Panc1 (cell line): ENCODE measurements at places on chromosomes 11 and 22.

DNA sequence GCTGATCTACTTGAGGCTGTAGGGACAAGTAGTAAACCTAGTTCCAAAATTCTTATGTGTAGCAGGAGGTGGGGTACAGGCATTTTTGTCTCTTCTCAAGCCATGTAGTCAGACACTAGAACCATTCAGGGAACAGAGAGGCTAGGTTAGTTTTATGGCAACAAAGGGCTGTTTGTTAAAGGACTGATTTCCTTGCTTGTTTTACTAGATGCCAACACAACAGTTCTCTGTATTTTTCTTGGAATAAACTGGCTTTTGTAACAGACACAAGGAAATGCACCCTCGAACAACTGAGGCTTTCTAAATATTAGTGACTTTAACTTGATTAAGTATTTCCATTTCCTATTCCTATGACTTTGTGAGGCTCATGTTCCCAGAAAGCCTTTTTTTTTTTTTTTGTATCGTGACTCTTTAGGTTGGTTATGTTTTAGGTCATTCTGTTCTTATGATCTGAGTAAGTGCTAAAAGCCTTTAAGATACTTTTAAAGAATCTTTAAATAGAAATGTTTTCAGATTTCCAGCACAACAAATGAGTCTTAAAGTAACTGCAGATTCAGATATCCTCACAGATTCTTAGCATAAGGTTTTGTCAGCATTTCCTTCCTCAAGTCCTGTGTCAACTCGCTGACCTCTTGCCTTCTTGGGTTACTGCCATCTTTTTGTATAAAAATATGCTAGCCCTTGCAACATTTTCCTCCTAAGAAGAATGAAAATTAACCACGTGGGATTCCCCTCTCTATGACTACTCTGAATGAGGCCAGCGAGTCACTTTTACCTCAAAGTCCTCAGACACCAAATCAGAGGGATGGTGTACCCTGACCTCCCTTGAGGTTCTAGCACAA, 92.5 kb downstream of the CCDC83 start:
- DNase-seq, result peak; percentile 28

DNA sequence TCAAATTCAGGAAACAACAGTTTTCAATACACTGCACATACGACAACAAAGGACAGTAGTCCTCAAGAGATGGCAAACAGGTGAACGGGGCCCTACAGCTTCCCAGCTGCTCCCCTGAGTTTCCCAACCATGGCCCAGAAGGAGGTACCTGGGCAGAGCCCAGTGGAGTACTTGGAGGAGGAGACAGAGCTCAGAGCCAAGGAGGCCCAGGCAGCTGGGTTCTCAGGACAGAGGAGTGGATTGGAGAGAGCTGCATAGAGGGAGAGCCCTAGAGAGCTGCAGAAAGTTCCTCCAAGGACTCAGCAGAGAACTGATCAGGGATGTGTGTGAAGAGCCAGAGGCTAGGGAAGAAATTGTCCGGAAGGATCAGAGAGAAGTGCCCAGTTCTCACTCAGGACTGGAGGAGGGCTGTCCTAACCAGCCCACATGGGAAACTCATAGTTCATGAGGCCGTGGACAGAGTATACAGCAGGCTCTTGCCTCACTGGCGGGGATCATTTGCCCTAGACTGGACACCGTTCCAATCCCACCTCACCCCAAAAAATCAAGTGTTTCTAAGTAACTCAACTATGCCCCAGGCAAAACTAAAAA, 7.6 kb upstream of the ASCL2 start:
- no peak for DNase-seq

- no peak for DNase-seq
These were observed 1.3 kb upstream of the UCP2 start for GRCh38 chr11:73983741-73984538.

GRCh38 chr11:12811861-12812260, 137.6 kb downstream of the TEAD1 start:
- no peak for DNase-seq

DNA sequence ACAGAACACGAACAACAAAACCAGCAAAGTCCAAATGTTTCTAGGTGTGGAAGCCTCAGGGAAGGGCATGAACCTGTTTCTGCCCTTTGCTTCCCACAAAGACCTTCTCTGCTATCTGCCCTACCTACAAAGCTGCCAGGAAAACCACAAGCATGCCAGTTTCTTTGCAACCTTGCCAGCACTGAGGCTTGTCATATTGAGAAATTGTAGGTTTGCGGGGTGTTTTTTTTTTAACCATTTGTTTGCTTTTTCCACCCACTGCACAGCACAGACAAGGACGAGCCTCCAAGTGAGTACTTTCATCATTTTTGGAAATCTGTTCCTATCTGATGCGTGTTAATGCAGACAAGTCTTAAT, 12.8 kb downstream of the PARVG start:
- DNase-seq, result no peak

DNA sequence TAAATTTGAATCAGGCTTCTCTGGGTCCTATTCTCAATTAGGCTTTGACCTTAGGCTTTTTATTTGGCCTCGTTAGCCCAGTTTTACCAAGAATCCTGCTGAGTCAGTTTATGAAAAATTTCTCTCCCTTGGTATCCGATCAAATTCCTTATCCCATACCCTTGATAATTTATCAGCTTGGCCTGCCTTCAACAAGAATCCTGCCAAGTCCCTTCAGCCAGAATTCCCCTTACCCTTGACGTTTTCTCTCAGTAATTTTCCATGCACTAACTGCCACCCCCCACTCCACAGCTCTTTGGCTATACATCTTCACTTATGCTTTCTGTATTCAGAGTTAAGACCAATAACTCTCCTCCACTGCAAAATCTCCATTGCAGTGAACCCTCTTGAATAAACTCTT, 811.0 kb upstream of the CCDC90B start:
- DNase-seq, result no peak

- DNase-seq, result no peak
These were observed 11.8 kb upstream of the MAPK11 start for GRCh38 chr22:50281957-50282356.

- DNase-seq, result no peak
These were observed 10.4 kb downstream of the ATXN10 start for GRCh38 chr22:45682064-45682463.

GRCh38 chr22:46914916-46915894, 152.8 kb downstream of the TBC1D22A start:
- DNase-seq, result no peak

GRCh38 chr11:123588117-123588863, 66.1 kb downstream of the SCN3B start:
- DNase-seq, result no peak

GRCh38 chr11:2175659-2176058, 4.0 kb upstream of the TH start:
- no peak for DNase-seq

DNA sequence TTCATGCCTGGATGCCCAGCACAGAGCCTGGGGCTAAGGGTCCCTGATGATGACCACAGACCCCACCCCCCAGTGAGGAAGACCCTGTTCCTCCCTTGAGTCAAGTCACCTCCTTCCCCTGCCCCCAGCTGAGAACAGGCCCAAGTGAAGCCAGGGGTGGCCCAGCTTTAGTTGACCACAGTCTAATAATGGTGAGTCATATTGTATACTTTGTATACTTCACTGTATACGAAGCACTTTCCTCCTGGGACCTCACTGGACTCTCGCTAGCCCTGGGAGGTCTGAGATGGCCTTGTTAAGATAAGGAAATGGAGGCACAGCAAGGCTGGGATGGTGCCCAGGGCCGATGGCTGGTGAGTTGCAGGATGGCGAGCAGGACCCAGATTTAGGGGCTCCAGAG, 3.7 kb upstream of the FLRT1 start:
- no peak for DNase-seq

DNA sequence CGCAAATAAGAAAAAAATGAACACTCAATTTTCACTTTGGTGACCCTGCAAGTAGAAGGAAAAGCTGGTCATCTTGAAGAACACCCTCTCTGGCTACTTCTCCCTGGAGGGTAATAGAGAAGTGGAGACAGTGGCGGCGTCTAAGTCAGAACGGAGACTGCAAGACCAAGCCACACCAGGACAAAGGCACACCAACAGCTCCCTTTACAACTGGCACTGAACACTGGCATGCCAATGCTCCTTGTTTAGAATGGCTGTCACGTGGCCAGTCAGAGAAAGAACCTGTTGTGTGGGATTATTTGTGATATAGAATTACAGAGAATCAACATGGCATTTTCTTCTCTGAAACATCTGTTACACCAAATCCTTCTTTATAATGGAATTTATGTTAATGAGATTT, 61.3 kb upstream of the YPEL1 start:
- no peak for DNase-seq

GRCh38 chr22:49969751-49970527, 9.4 kb downstream of the PIM3 start:
- no peak for DNase-seq

DNA sequence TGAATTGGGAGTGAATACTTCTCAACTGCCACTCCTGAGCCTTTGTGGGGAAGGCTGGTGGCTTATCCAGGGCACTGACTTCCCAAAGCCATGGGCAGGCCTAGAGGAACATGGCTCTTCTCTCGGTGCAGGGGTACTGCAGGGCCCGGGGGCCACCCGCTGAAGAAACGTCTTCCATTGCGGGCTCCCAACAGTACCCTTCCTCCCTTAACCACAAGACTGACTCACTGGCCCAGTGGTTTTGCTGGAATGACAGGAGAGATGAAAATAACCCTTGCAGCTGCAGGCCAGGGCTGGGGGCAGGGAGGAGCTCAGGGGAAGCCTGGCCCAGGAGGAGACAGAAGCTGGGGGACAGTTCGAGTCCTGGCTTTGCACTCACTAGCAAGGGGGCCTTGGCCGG, 13.5 kb downstream of the TXN2 start:
- no peak for DNase-seq

DNA sequence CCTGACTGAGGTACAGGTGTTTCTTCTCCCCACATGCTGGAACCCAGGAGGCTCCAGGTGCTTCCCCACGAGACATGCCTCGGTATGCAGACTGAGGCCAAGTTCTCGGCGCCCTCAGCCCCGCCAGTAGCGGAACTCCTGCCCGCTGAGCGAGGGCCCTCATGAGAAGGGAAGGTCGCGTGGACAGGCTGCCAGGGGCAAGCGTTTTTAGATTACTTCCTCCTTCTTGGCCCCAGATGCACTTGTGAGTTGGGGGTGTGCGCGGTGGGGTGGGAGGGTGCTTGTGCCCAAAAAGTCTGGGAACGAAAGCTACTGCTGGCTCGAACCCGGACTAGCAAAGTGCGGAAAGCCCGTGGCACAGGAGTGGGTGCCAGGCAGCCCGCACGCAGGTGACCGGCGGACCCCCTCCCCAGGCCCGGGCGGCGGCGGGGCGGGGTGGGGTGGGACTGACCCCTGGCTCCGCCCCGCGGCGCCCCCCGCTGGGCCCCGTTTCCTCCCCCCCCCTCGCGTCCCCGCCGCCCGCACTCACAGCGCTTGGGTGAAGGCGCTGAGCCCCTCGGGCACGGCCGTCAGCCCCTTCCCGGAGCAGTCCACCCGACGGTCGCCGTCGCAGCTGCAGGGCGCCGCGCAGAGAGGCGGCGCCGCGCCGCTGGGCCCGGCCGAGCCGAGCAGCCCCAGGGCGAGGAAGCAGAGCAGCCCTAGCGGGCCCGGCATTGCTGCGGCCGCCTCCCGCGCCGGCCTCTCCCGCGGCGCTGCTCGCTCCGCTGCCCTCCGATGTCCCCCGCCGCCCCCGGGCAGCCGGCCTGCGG, 797 bp downstream of the LGR4 start:
- DNase-seq, result no peak

DNA sequence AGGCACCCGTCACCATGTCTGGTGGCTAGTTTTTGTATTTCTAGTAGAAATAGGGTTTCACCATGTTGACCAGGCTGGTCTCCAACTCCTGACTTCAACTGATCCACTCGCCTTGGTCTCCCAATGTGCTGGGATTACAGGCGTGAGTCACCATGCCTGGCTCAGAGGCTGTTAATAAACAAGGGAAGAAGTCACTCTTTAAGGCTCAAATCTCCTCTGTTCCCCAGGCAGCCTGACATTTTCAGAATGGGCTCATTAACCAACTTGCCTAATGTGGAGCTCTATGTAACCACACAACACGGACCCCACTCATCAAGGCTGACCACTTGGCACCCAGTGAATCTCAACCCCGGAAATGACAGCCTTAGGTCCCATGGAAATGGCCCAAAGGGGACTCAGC, 24.1 kb downstream of the APOL3 start:
- DNase-seq, result no peak

DNA sequence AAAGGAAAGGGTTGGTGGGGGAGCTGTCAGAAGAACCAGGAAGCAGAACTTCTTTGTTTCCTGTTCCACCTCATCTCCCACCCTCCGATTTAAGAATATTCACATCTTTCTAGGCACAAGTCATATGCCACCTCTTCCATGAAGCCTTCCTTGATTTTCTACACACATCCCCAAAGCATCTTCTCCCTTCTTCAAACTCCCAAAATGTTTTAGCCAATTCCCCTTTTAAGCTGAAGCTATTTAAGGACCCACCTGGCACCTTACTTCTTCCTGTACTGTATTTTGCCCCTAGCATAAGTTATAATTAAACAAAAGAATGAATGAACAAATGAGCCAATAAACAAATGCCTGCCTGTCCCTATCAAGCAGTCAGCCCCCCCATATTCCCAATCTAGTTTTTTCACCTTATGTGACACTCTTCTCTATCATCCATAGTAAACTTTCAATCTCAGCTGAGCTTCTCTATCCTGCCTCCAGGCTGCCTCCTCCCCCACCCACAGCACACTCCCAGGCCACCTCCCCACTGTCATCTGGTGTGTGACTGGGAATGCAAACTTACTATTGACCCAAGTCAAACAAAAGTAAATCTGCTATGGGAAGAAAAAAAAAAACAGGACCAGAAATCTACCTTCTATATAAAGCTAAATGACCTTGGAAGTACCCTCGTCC, 3.9 kb downstream of the TNKS1BP1 start:
- DNase-seq, result no peak

- no peak for DNase-seq
These were observed 607 bp downstream of the DMC1 start for GRCh38 chr22:38569181-38569971.

DNA sequence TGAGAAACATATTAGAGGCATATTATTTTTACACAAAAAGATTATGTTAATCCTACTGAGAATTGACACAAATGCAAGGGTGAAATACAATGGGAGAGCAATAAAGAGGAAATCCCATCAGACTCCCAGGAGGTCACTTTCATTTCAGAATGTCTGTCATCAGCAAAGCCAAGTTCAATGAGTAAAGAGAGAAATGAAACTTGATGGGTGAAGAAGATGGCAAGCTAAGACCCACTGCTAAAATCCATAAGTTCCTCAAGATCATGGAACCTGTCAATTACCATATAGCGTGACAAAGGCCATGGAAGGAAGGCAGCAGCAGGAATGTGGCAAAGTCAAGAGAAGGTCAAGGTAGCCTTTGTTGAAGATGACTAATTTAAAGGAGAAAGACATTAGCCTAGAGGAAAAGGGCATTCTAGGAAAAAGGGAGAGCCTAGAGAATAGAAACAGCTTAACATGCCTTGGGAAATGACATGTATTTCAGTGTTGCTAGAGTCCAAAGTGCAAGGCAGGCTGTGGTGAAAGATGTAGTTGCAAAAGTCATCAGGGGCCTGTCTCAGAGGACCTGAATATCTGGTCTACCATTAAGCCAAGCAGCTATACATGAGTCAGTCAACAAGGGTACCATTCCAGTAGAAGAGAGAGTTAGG, 43.1 kb downstream of the FAM168A start:
- no peak for DNase-seq

GRCh38 chr11:121591405-121592033, 138.8 kb upstream of the SORL1-AS1 start:
- peak; percentile 78 for DNase-seq

- no peak for DNase-seq
These were observed 46.0 kb upstream of the IGLL5 start for GRCh38 chr22:22841598-22841997.
